ENCODE measurements at places on chromosomes 5 and 9.
A peak's percentile ranks its signal among the peaks of the same experiment; 100 is the strongest.

GRCh38 chr9:91071184-91071990 is 269.8 kb downstream of the SYK start:
- peak overlapping the region; percentile 63 for H3K27ac ChIP-seq
- H3K4me1 ChIP-seq: peaks cover 9% of the 10 kb centered on the region
- DNase-seq: no peak

DNA sequence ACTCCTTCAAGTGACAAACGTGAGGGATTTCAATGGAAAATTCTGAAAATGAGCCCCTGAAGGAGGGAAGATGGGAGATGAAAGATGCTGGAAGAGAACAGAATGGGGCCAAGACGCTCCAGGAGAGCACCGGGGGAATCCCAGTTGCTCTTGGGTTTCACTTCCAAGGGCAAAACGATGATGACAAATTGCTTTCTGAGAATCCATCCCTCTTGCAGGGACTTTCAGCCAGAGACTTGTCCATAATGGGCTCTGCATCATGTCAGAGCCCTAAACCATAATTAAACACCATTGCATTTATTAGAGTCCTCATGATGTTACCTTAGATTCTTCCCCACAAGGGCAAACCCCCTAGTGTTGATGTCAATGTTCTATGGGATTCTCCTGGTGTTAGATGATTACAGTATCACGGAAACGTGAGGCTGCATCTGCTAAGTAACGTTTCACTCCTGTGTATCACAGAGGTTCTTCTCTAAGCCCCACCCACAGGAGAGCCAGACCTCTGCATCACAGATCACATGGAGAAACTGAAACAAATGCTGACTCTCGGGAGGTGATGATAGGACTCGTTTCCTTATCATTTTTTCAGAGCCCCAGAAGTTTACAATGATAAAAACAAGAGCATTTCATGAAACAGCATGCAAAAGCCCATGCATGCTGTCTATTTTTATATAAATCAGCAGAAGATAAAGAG is 114.4 kb downstream of the TENT4A start:
- H3K27me3 ChIP-seq: no peaks in the 10 kb centered on the region
- peak overlapping the region; percentile 40 for H3K4me3 ChIP-seq
- no peak overlapping the region for H3K27ac ChIP-seq
- no peaks in the 10 kb centered on the region for H3K36me3 ChIP-seq
- DNase-seq: no peak
- H3K4me1 ChIP-seq: no peaks in the 10 kb centered on the region

DNA sequence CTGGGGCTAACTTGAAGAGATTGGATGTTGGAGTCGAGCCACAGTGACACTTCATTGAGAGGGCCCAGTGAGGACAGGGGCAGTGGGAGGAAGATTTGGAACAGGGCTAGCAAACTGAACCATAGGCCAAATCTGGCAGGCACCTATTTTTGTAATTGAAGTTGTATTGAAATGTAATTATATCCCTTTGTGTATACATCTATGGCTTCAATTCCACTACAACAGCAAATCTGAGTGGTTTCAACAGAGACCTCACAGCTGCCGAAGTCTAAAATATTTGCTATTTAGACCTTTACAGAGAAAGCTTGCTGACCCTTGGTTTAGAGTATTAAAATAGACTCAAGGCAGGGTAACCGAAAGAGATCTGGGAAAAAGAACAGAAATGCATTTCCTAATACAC is 4.7 kb upstream of the TNFSF8 start:
- H3K4me3 ChIP-seq: no peak overlapping the region
- H3K27me3 ChIP-seq: peaks cover 36% of the 10 kb centered on the region
- no peak overlapping the region for H3K27ac ChIP-seq
- DNase-seq: no peak
- no peaks in the 10 kb centered on the region for H3K36me3 ChIP-seq

- H3K4me1 ChIP-seq: no peaks in the 10 kb centered on the region
- DNase-seq: peak; percentile 75
- H3K4me3 ChIP-seq: no peak overlapping the region
- H3K36me3 ChIP-seq: no peaks in the 10 kb centered on the region
Observed at GRCh38 chr9:113468716-113469448, 5.4 kb downstream of the RGS3 start.

GRCh38 chr9:7117676-7118561 is 360.1 kb downstream of the KDM4C start:
- no peak overlapping the region for H3K4me3 ChIP-seq
- H3K27me3 ChIP-seq: no peaks in the 10 kb centered on the region
- no peaks in the 10 kb centered on the region for H3K36me3 ChIP-seq
- no peaks in the 10 kb centered on the region for H3K4me1 ChIP-seq

- peaks cover 5% of the 10 kb centered on the region for H3K36me3 ChIP-seq
- DNase-seq: no peak
- no peaks in the 10 kb centered on the region for H3K27me3 ChIP-seq
- H3K4me3 ChIP-seq: no peak overlapping the region
- H3K4me1 ChIP-seq: no peaks in the 10 kb centered on the region
Observed at GRCh38 chr5:108266242-108266641, 115.7 kb downstream of the FBXL17 start.

- peaks cover 6% of the 10 kb centered on the region for H3K4me1 ChIP-seq
- DNase-seq: no peak
- no peaks in the 10 kb centered on the region for H3K36me3 ChIP-seq
- peak overlapping the region; percentile 56 for H3K27ac ChIP-seq
- no peaks in the 10 kb centered on the region for H3K27me3 ChIP-seq
Observed at GRCh38 chr5:10595672-10596309, 31.9 kb downstream of the ANKRD33B start.

- H3K36me3 ChIP-seq: peaks cover 30% of the 10 kb centered on the region
- no peaks in the 10 kb centered on the region for H3K4me1 ChIP-seq
- no peak overlapping the region for H3K4me3 ChIP-seq
- no peaks in the 10 kb centered on the region for H3K27me3 ChIP-seq
- DNase-seq: no peak
Observed at GRCh38 chr9:134723491-134724190, 82.0 kb downstream of the COL5A1 start.

DNA sequence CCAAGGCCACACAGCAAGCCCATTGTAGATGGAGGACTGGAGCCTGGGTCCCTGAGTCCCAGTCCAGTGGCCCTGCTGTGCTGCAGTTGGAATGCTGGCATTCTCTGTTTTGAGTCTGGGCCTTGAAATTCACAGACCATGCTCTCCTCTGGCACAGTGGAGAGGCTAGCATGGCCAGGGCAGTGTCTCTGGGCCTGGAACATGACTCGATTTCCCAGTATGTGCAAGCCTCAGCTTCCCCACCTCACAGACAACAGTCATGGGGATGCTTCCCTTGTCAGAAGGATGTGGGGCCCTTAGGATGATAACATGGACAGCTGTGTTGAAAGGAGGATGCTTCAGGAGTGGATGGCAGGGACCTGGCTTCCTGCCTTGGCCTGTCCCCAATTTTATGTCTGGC is 91.2 kb downstream of the AMBP start:
- no peak overlapping the region for H3K27ac ChIP-seq
- no peak overlapping the region for H3K4me3 ChIP-seq
- peaks cover 6% of the 10 kb centered on the region for H3K4me1 ChIP-seq
- peaks cover 19% of the 10 kb centered on the region for H3K36me3 ChIP-seq

GRCh38 chr5:152942633-152943336 is 537.7 kb upstream of the NMUR2 start:
- no peaks in the 10 kb centered on the region for H3K4me1 ChIP-seq

DNA sequence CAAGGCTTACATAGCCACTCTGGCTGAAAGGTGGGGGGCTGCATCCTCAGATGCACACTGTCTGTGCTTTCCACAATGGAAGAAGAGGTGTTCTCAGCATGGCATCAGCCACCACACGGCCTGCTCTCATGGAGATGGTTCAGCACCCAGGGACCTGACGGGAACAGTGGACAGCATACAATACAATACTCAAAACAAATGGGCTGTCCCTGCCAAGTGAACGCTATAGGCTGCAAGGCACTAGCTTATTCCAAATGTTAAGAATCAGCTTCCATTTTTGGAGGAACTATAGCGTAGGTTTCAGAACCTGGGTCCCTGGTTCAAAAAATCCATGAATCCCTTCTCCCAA is 77.2 kb downstream of the ZNF608 start:
- H3K27me3 ChIP-seq: no peaks in the 10 kb centered on the region
- no peak overlapping the region for H3K27ac ChIP-seq
- H3K36me3 ChIP-seq: no peaks in the 10 kb centered on the region
- 0 out of 2 replicates have a peak, but pooled peaks cover 2% of the 10 kb centered on the region for H3K4me1 ChIP-seq
- H3K4me3 ChIP-seq: no peak overlapping the region

- DNase-seq: peak; percentile 72
- no peaks in the 10 kb centered on the region for H3K36me3 ChIP-seq
- no peak overlapping the region for H3K27ac ChIP-seq
- no peak overlapping the region for H3K4me3 ChIP-seq
- H3K4me1 ChIP-seq: peaks cover 30% of the 10 kb centered on the region
Observed at GRCh38 chr9:35903049-35903448, 3.0 kb upstream of the HRCT1 start.

GRCh38 chr9:70297141-70297540 is 38.4 kb downstream of the SMC5 start:
- no peaks in the 10 kb centered on the region for H3K27me3 ChIP-seq
- H3K27ac ChIP-seq: no peak overlapping the region
- H3K4me3 ChIP-seq: no peak overlapping the region
- H3K4me1 ChIP-seq: no peaks in the 10 kb centered on the region
- DNase-seq: no peak

GRCh38 chr5:90173299-90174030 is 236.1 kb downstream of the CETN3 start:
- no peak overlapping the region for H3K27ac ChIP-seq
- no peak for DNase-seq
- H3K27me3 ChIP-seq: no peaks in the 10 kb centered on the region
- no peaks in the 10 kb centered on the region for H3K4me1 ChIP-seq
- H3K4me3 ChIP-seq: no peak overlapping the region

DNA sequence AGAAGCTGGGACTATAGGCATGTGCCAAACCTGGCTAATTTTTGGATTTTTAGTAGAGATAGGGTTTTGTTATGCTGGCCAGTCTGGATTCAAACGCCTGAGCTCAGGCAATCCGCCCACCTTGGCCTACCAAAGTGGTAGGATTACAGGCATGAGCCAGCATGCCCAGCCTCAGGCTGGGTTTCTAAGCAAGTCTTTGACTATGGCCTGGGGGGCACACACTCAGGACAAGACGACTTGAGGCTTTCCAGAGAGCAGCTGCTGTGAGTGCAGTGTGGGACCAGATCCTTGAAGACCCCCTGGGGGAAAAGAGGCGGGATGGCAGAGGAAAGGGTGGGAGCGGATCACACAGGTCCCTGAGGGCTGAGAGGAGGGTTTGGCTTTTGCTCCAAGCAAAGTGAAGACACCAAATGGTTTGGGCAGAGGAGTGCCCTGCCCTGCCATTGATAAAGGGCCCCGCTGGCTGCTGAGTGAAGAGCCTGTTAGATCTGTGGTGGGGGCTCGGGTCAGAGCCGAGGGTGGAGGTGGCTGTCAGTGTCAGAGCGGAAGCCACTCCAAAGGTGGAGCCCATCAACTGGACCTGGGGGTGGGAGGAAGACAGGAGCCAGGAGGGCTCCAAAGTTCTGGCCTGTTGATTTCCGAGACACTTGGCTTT is 46.8 kb upstream of the FUBP3 start:
- H3K4me1 ChIP-seq: no peaks in the 10 kb centered on the region
- no peak overlapping the region for H3K4me3 ChIP-seq
- H3K36me3 ChIP-seq: no peaks in the 10 kb centered on the region
- H3K27me3 ChIP-seq: 0 out of 2 replicates have a peak, but pooled peaks cover 4% of the 10 kb centered on the region
- no peak overlapping the region for H3K27ac ChIP-seq

GRCh38 chr5:322942-323879 is 1.7 kb downstream of the AHRR start:
- peaks cover 13% of the 10 kb centered on the region for H3K27me3 ChIP-seq
- no peaks in the 10 kb centered on the region for H3K36me3 ChIP-seq
- H3K4me1 ChIP-seq: no peaks in the 10 kb centered on the region
- no peak for DNase-seq
- no peak overlapping the region for H3K27ac ChIP-seq

DNA sequence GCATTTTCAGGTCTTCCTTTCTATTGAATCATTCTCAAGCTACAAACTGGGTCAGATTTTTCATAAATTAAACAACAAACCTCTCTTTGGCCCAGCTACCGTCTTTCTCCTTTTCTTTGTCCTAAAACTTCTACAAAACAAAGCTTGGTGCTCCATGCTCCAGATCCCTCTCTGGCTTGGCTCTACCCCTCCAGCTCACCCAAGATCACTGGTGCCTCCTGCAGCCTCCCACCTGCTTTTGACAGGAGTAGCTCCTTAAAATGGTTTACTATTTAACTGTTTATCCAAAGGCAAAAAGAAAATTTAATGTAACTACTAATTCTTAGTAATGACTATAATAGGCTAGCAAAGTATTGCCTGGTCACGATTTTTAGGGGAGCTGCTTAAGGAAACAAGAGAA is 10.7 kb upstream of the SERINC5 start:
- H3K27ac ChIP-seq: no peak overlapping the region
- H3K4me3 ChIP-seq: no peak overlapping the region
- DNase-seq: no peak
- no peaks in the 10 kb centered on the region for H3K27me3 ChIP-seq
- no peaks in the 10 kb centered on the region for H3K4me1 ChIP-seq

DNA sequence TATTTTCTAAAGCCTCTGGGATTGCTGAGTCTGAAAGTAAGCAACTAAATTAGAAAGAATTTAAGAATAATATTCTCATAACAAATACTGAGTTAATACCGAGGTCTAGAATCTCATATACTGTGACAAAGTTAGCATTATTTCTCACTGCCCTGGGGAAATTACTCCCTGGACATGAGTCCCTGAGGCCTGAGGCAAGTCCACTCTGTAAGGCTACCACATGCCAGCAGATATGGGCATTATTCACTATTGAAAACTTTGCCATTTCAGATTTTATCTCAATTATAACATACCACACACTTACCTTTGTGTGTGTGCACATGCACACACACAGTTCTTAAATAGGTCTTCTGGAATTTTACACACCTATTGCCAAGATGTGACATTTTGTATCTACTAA is 22.9 kb downstream of the ELL2 start:
- no peaks in the 10 kb centered on the region for H3K27me3 ChIP-seq
- peaks cover 16% of the 10 kb centered on the region for H3K4me1 ChIP-seq
- no peak overlapping the region for H3K4me3 ChIP-seq
- no peak overlapping the region for H3K27ac ChIP-seq

DNA sequence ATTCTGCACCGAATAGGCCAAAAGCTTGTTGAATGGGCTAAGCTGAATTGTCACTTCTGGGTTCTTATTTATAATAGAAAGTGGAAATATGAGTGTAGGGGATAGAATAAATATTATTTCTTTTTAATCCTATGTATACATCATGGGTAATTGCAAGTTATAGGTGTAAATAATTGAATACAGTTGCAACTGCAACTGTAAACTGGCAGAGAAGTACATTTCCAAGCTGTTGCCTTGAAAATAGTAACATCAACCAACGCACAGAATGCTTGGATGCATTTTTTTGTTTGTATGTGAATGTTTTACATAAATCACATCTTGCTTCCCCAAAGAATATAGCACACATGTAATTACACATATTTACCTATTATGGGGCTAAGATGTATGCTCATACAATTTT is 234.1 kb downstream of the NNT start:
- no peaks in the 10 kb centered on the region for H3K4me1 ChIP-seq
- DNase-seq: no peak
- no peak overlapping the region for H3K27ac ChIP-seq
- no peaks in the 10 kb centered on the region for H3K27me3 ChIP-seq

DNA sequence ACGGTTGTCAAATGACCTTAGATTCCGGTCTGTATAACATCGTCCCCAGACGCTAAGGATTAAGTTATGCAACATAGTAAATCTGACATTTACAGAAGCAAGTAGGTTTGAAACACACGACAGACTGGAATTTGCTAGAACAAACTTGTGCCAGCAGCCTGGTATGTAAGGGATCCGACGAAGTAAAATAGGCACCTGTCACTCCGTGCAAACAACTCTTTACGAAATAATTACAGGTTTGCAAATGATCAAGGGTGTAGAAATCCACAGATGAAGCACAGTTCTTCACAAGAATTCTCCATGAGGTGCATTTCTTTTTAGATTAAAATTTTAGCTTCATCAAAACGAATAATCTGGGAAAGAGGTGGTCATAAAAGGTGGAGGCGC is 508 bp downstream of the MOCS2 start:
- H3K36me3 ChIP-seq: peaks cover 26% of the 10 kb centered on the region
- H3K4me3 ChIP-seq: peak overlapping the region; percentile 84
- H3K27me3 ChIP-seq: no peaks in the 10 kb centered on the region
- H3K4me1 ChIP-seq: 0 out of 2 replicates have a peak, but pooled peaks cover 6% of the 10 kb centered on the region
